ENCODE measurements at places on chromosomes 4 and X.
A peak's percentile ranks its signal among the peaks of the same experiment; 100 is the strongest.

GRCh38 chrX:153321381-153322124, at the start of gene PNMA6F:
TSS of gene PNMA6F (minus strand) at chrX:153321767. CDS start at chrX:153320674, 1,093 bp downstream.
- no peak for DNase-seq

GRCh38 chr4:83370640-83370906, 35.9 kb upstream of the HPSE start:
- no peak for DNase-seq

- no peak for DNase-seq
Observed at GRCh38 chr4:3313139-3313538, 20.3 kb downstream of the RGS12 start.

DNA sequence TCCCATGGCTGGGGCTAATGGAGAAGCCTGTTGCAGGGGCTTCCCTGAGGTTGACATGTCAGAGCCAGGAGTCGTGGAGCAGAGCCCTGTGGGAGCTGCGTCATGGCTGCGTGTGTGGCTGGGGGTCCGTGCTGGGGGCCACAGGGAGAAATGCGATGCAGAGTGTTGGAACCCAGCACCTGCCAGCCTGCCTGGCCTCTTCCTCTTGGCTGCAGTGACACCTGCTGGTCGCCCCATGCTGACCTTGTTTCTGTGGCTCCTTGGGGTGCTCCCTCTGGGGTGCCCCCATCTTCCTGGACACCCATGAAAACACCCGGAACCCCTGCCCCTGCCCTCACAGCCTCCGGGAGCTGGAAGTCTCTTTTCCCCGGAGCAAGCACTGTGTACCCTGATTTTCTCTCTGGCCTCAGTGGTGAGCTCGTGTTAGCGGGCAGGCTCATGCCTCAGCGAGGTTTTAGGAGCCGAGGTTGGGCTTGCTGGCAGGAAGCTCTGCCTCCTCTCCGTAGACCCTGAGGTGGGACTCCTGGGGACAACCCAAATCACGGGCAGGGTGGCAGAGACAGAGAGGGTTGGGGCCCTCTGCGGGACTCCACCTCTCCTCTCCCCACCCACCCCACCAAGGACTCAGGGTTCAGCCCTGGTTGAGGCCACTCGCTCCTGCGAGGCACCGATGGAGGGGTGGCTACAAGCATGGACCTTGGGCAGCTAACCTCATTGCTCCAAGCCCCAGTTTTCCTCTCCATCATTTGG, 103.7 kb downstream of the SORCS2 start:
- DNase-seq, result no peak

DNA sequence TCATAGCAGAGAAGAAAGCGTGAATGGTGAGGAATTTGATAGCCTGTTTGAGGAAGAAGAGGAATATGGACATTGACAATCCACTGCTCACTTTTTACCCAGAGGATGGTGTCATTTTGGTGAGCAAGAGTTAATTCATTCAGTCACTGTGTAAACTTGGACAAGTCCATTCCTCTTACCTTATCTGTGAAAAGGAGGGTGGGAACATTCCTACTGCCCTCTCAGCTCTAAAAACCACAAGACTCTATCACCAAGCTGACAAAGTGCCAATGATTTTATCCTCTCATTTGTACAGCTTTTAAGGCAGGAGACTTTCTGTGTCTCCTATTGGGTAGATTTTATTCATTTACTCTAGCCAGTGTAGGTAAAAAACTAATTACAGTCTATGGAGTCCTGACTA, 103.8 kb downstream of the LUZP4 start:
- DNase-seq, result no peak

DNA sequence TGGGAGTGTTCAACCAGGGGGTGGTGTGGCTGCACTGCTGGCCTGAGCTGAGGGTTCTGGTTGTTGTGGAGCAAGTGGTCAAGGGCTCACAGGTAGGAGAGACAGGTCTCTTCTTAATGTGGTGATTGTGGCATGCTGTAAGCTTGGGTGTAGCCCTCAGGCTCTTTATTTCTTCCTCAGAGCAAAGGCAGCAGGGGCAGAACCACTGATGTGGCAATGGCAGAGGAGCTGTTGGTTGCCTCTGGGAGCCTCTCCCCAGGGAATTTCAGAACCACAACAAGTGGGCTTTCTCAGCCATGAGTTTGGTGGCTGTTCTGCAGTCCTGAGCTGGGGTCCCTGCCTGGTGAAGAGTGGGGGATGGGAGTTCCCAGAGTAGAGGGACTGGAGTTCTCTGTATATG, 1017.2 kb downstream of the SH3BGRL start:
- DNase-seq, result no peak

DNA sequence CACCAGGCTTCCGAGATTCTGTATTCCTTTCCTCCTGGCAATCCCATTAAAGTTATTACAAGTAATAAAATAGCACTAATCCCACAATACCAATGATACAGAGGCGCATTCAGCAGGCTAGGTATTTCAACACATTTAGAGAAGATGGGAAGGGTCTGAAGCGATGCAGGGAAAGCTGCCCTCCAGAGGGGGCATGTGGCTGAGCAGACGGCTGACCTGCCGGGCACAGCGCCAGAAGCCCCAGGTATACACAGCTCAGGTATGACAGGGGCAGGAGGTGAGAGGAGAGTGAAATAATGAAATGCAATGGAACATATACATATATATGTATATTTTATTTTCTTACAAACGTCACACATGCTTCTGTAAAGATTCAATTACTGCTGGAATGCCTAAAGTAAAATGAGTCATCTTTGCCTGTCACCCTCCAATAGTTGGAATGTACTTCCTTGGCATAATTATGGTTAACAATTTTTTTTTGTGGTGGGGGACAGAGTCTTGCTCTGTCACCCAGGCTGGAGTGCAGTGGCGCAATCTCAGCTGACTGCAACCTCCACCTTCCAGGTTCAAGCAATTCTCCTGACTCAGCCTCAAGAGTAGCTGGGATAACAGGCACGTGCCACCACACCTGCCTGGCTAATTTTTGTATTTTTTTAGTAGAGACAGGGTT, 21.3 kb upstream of the CDKN2AIP start:
- peak; percentile 35 for DNase-seq

GRCh38 chr4:53571936-53572599, 19.2 kb downstream of the LNX1 start:
- DNase-seq, result no peak

Measured in LoVo (cell line).